ENCODE measurements at places on chromosomes 1 and 21.

DNA sequence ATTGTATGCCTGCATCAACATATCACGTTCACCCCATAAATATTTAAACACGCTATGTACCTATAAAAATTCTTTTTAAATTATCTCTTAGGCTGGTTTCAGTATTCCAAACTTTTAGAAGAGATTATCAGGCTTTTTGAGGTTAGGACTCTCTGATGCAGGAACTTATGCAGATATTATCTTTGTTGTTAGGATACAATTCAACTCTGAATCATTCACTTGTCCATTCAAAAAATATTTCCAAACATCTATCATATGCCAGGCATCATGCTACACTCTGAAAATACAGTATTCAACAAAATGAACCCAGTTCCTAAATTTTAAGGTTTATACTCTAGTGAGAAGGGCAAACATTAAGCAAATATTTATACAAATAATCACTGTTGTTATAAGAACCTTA, 40.5 kb downstream of the ASH1L start:
- no peak for DNase-seq

GRCh38 chr1:92134331-92134730, 54.2 kb downstream of the BTBD8 start:
- no peak for DNase-seq

DNA sequence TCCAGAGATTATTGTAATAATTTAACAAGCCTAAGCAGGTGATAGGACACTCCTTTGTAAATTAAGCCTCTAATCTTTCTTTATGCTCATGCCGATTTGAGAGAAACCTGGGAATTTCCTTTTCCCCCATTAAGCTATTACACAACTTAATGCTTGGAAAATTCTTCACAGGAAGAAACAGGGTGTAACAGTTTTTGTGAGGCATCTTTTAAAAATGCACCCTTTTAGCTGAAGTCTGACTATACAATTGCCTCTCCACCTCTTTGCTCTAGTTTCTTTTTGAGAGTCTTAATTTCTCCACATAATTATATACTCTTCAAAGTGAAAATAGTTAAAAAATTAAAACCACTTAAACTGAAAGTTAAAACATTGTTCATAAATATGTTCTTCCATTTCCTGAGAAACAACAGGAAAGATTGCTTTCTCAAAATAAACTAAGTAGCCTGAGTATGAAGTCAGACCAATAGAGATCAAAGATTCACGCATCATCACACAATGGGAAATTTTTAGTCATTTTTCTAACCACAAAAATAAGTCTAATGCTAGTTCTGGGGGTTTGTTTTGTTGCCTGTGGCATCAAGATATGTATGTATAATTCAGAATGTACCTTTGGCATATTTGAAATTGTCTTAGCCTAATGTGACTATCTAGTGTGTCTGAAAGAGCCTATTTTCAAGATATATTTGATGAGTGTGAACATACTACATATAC, 34.7 kb downstream of the LRRC8D start:
- DNase-seq: no peak

- DNase-seq: no peak
Observed at GRCh38 chr1:192762265-192762664, 46.6 kb upstream of the RGS2 start.

GRCh38 chr1:180981596-180982387, 40.9 kb downstream of the STX6 start:
- no peak for DNase-seq

GRCh38 chr21:36776981-36777617, 78.2 kb downstream of the SIM2 start:
- DNase-seq: no peak

Data from omental fat pad (tissue), 4 donors.